Type B pancreatic cell (in vitro differentiated cells): ENCODE measurements at places on chromosomes 2 and 18.

- DNase-seq, result no peak
Measured at GRCh38 chr2:187991389-187991788, 300.3 kb upstream of the GULP1 start.

GRCh38 chr2:8307606-8308180 lies 374.2 kb upstream of the ID2 start:
- no peak for DNase-seq

DNA sequence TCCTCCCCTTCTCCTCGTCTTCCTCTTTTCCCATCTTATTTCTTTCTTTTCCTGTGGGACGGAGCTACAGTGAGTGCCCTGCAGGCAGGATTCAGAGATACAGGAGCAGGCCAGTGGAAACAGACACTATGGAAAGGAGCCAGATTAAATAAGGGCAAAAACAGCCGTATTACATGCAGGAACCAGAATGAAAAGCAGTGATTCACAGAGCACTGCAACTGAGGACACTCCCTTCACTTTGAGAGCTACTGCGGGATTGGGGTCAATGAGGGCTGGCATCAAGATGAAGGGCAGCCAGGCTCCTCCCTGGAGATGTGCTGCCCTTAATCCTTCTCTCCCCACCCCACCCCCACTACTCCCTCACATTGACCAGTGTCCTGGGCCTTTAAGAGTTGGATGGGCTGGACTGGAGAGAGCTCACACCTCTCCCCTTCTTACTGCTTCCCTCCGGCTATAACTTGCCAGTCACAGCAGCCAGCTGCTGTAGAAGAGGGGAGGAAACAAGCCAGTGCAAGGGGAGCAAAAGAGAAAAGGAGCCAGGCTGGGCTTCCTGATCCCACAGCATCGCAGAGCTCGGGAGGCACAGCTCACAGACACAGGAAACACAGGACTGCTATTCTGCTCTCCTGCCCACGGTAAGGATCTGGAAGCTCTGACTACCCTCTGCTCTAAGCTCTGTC lies at the start of gene PLCD4:
PLCD4 (plus strand) TSS at position 464 of the 680 bp plus-strand sequence. CDS start 7,841 bp downstream, outside the sequence.
- DNase-seq, result no peak

DNA sequence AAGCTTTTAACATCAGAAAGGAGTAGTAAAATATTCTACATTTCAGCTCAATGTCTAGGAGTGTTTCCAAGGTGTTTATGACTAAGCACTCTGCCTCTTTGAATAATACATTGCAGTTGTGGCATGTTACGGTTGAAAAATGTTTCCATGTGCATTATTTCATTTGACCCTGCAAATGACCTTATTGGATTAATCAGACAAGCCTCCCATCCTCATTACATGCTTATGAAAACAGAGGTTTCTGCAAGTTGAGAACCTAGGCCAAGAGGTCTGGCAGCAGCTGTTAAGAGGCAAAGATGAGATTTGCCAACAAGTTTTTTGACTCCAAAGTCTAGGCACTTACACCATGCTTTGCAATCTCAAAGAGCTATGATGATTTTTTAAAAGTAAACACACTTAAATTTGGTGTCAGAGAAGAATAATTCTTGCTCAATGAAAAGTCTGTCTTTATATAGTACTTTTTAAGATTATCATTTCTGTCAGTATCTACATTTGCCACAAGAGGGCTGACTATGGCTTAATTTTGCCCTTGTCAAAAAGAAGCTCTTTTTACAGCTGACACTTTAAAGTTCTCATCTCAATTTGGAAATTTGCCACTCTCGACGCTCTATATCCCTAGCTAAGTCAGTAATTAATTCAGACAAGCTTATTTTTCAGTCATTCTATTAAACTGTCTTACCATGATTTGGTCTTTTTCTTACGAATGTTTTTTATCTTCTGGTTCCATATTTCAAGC lies 260.6 kb downstream of the PAX3 start:
- no peak for DNase-seq

DNA sequence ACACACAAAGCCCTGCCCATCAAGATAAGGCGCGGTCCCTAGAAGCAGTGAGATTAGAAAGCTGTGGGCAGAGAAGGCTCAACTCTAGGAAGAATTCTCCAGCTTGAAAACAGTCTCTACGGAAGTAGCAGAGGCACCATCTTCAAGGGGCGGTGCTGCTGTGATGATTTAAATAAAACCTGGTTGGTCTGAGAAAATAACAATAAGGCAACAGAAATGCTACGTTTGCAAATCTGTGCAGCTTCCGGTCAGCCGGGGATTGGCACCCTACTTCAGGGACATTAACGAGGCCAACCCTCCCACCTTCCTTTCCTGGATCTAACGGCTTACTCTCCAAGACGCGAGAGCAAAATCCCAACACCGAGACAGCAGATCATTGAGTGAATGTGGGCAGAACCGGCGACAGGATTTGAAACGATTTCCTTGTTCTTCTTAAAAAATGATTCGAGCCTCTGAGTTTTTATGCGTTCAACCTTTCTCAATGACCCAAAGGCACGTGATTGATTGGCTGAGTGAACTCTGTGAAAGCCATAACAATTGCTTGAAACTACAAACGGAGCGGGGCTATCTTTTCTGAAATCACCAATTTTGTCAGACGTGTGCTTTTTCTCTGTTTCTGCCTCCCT lies 93.7 kb upstream of the ZNF516 start:
- DNase-seq, result peak; percentile 45

DNA sequence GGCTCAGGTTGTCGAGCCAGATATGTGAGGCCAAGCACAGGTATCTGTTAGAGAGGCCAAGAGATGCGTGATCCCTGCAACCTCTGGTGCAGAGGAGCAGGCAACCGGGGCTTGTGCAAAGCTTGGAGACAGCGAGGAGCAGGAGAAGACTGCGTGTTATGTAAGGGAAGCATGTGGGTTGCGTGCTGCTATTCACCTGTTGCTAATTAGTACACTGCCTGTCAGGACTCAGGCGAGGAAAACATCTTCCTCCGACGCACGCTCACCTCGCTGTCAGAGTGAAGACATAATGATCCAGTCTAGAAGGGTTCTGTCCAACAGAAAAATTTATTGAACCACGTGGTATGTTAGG lies 102.5 kb downstream of the HNRNPLL start:
- no peak for DNase-seq

- DNase-seq, result no peak
Measured at GRCh38 chr2:149612122-149612521, 24.5 kb upstream of the MMADHC start.

DNA sequence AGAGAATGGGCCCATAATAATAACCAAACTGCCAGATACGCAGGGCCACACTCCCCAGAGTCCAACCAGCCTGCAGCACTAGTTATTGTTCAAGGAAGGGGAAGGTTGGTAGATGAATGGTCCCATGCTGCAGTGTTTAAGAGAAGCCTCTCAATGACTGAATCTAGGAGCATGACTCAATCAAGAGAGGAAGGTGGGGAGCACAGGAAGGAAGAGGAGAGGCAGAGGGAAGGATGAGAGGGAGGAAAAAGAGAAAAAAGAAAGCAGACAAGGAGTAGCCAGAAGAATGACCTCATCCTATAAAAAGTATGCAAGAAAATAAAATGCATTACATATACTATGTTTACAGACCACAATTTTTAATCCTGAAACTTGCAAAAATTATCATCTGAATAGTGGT lies 174.5 kb downstream of the TCF4 start:
- no peak for DNase-seq

DNA sequence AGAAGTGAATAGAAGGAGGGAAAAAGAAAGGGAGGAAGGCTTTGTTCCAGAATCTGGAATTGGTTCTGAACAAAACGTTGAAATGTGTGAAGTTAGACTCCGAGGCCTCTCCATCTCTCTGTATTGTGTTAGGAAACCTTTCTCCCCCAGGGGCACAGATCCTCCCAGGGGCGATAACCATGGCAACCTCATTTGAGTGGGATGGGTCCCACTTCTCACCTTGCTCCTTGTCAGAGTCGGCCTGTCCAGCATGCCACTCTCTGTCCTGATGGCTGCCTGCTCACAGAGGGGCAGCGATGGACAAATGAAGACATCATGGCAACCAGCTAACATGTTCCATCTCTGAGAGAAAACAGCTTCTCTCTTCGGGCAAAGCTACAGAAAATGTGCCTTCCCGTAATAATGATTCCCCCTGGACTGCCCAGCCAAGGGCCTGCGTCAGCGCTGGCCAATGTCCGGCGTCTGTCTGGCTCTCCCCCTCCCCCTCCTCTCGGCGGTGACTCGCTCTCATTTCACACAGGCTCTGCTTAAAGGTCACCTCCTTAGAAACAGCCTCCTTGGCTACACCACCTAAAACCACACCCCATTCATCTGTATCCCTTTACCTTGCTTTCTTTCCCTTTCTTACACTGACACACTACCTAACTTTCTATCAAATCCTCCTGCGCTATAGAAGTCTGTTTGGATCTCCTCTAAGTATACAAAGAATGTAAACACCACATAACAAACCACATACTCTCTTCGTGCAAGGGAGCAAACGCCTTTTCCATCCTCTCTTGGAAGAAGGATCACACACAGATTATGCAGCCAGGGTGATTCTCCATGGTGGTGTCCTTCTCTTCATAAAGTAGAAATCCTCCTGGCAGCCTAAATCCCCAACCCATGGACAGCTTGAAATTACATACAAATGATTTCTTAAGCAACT lies 32.1 kb upstream of the TTC39C start:
- no peak for DNase-seq

DNA sequence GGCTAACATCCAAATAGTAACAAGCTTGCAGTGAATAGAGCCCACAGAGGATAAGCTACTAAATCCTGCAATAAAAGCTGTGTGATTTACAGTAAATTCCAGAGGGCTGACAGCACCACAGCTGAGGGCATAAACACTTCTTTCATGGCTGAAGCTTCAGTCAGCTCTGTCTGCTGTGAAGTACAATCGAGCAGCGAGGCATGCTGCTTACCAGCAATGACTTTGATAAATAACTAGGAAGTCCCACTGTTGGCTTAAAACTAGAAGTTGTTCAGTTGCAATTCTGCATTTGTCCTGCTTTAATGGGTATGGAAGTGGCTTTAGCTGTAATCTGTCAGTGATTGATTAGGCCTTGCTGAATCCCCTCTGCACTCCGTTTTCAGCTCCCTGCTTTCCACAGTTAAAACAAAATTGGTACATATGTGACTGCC lies 65.2 kb upstream of the FIGN start:
- no peak for DNase-seq

GRCh38 chr2:45242161-45242741 lies 233.0 kb upstream of the SIX2 start:
- DNase-seq, result no peak

- DNase-seq, result no peak
Measured at GRCh38 chr18:53843113-53843760, 381.2 kb downstream of the MBD2 start.

- DNase-seq, result no peak
Measured at GRCh38 chr2:154698721-154699574, 453 bp downstream of the KCNJ3 start.

DNA sequence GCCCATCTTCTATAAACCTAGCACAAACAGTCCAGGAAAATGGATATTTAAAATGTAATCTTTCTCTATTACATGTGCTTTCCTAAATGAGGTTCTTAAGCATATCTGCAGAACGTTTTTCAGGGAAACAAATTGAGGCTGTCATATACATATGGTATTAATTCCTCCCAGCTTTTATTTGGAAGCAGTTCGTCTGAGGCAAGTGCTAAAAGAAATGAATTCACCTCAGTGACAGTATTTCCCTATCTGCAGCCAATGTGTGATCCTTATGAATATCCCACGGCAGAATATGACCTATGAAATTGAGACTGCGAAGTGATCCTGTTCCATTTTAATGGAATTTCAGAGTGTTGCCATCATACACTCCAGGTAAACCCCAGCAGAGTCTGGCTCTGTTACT lies 7.1 kb downstream of the MYOM1 start:
- DNase-seq, result no peak
